ENCODE measurements at places on chromosomes 16 and 17. TPM values are rescaled to one million over a fixed set of nuclear protein-coding genes. Genes with fewer than 3 reads are reported as not detected.

- DNase-seq, result peak; percentile 63
Observed at GRCh38 chr16:86377251-86378022, 132.9 kb upstream of the FOXF1 start.

Gene KRT28
- not detected for polyA plus RNA-seq

Gene CBFA2T3
- 3.6 TPM for polyA plus RNA-seq

DNA sequence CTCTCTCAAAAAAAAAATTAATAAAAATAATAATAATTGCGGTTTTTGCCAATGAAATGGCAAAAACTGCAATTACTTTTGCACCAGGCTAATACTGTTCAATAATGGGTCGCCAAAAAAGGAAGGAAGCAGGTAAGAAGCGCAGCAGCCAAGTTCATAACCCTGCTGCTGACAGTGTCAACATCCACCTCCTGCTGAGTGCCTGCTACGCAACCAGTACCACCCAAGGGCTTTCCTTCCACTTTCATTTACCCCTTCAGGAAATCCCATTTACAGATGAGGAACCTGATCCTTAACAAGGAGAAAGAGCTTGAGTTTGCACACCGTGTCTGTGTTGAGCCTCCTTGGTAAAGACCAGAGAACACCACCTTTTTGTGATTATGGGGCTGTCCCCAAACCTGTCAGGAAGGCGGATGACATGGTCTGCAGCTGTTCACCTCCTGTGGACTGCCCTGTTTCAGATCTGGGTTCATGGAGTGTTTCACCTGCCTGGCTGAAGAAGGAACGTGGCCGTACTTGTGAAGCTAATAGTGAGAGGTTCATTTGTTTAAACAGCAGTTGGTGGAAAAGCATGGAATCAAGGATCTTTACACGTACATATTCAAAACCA is 378.0 kb downstream of the SLC39A11 start:
- no peak for DNase-seq

- DNase-seq, result no peak
Observed at GRCh38 chr17:49339354-49339753, 22.7 kb downstream of the ZNF652 start.

DNA sequence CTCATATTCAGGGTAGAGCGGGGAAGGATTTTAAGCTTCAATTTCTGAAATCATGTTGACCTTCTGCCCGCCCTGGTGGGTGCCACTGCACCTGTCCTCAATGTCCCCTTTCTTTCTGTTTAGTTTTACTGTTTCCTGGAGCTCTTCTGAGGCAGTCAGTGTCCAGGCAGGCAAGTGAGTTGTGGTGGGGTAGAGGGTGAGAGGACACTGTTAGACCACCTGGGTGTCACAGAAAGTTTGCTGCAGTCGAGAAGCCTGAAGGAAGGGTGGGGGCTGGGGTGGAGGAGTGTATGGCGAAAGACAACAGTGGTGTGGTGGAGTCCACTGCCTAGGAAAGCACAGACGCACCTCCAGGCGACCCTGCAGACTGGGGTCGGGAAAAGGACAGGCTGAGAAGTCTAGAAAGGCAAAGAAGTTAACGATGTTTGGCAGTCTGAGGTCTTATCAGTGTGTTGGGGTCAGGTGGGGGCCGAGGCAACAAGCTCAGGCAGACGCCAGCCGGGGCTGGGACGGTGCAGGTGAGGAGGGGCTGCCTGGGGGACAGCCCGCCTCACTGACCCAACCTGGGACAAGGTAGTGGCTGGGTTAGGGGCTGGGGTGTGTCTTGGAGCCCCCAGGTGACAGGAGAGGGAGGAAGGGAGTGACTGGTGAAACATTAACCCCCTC is 23.3 kb upstream of the HOXB13 start:
- no peak for DNase-seq

- no peak for DNase-seq
Observed at GRCh38 chr17:78438271-78438691, 59.8 kb downstream of the PGS1 start.

GRCh38 chr16:4663777-4664465 is 29.4 kb upstream of the NUDT16L1 start:
- no peak for DNase-seq

DNA sequence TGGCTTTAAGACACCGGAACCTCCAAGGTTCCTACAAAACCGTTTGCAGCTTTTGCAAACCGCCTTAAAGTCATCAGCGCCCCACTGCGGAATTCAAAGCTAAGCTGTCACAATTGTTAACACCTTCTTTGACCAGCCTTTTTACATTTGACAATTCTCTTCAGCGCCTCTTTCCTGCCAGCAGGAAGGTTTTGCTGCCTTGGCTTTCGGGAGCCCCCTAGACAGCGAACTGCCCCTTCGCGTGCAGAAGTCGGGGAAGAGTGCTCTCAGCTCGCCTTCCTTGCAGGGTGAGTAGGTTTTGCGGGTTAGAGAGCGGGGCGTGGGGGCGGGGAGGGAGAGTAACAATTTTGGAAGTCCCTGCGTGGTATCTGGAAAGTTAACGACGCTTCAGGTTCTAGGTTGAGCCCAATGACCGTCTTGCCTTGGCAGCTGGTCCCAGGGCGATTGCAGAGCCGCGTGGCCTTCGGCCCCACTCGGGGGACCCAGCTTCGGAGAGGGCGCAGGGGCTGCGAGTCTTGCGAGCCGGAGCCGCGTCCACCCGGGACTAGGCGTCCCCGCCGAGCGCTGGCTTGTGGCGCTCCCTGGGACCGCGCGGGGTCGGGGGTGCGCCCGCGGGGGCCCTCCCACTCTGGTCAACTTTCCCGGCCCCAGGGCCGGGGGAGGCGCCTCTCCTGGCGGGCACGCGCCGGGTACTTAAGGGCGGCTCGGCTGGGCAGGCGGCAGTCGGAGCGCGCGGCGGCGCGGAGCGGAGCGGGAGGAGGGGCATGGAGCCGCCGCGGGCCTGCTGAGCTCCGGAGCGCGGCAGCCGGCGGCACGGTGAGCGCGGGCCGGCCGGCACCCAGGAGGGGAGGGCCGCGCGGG is at the start of gene HAS3:
TSS of gene HAS3 (plus strand) at position 153 of the 861 bp plus-strand sequence. CDS start 3,743 bp downstream, outside the sequence.
- peak; percentile 60 for DNase-seq

GRCh38 chr17:43543771-43544575 is 2.2 kb downstream of the ETV4 start:
- DNase-seq, result no peak

GRCh38 chr17:39599004-39599664 is 8.6 kb downstream of the NEUROD2 start:
- DNase-seq, result no peak

GRCh38 chr16:87747626-87748414 is 18.0 kb downstream of the KLHDC4 start:
- no peak for DNase-seq
